ENCODE measurements at places on chromosomes 3 and 15.

DNA sequence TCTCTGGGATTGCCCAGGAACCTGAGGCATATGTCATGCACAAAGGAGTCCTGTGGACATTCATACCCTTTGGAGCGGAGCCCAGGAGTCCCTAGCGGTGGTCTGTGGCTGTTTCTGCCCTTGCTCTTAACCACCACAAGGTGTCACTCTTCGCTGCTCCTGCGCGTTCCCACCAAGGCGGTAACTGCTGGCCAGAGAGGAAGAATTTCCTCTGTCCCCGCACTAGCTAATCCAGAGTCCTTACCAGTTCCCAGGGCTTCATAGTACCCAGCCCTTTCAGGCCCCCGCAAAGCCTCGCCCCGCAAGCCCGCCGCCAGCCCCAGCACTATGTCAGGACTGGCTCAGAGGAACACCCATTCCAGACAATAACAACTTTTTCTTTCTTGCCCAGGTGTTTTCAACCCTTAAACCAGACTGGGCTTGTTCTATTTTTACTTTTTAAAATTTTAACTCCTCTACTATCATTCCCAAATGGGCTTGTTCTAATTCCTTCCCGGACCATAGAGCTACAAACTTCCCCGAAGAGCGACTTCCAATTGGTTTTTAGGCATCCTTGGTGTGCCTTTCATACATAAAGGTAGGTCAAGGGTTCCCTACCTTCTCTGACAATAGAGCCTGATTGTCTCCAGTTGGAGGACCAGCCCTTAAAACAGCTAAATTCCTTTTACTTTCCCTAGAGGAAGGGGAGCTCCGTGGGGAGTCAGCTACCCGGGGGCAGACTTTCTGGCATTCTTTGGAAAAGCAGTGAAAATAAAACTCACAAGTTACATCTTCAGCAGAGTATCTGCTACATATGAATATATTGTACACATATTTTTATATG is 31.8 kb upstream of the ZNF774 start:
- peak; percentile 92 for DNase-seq

DNA sequence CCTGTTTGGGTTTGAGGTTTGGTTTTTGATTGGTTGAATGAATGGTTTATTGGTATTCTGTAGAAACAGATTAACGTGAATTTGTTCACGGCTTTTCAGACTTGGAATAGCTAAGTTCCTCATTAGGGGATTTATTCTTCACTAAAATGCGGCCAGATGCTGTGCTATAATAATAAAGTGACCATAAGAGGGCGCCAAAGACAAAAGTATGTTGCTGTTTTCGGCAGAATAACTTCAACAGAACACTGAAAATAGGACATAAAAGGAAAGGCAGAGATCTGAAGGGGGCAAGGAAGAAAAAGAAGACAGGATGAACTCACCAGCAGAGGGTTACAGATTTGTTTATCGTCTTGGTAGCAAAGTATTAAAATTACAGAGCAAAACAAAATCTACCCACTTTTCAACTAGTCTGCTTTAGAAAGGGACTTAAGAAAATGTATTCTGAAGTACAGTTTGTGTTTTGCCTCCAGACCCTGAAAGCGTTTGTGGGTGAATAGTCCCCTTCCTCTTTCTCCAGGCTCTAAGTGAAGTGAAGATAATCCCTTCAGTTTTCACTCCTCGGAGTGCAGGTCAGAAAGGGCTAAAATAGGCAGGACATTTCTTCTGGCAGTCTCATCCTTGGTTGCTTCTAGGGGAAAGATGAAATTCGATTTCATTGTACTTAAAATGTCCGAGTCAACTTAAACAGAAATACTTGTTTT is 147.6 kb downstream of the IL20RB start:
- DNase-seq, result peak; percentile 29

DNA sequence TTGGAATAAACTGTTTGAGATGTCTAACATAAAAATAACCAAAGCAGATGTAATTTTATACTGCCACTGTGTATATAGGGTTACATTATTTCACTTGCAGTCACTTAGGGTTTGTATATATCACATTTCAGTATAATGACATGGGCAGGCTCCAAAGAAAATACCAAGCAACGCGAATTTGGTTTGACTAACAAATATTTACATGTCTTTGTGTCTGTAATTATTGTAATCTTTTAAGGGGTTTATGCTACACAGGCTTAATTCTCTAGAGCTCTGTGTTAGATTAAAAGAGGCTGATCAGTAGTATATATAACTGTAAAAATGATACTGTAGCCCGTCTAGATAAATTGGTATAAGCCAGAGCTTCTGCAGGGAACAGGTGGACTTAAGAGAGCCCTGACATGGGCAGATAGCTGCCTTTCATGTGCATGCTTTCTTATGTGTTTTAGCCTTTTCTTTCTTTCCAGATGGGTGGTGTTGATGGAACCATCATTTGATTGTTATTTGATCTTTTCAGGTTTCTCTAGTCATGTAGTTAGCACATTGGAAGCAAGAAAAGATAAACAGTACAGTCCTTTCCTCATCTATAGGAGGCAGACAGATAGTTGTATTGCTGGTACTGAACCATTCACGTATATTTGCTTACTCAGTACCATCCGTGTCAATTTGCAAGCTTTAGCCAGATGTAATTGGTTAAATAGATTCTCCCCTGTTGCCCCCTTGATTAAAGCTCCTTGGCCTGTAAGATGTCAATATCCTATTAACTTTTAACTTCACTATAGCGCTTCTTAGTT is 86.1 kb downstream of the GALK2 start:
- DNase-seq, result no peak

DNA sequence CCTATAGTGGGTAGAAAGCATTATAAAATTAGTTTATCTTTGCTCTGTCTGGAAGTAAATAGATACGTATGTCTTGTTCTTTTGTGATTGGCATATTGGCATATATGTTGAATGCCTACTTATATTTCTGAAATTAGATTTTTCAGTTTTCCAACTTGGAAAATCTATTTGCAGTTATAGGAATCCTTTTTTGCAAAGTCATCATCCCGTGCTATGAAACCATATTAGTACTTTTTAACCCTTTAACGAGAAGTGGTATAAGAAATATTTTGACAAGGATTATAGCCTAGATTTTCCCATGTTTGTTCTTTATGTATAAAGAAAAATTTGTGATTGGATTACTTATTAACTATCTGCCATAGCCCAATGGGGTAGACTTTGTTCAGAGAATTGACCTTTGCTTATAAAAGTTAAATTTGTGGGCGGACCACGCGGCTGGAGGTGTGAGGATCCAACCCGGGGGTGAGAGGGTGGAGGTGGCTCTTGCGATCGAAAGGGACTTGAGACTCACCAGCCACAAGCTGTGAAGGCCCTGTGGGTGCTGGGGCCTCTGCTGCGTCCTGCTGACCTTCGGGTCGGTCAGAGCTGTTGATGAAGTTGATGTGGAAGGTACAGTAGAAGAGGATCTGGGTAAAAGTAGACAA is 5.9 kb downstream of the LRRC28 start:
- no peak for DNase-seq

GRCh38 chr3:187183210-187183862 is 13.9 kb upstream of the RTP1 start:
- DNase-seq, result no peak

- DNase-seq, result peak; percentile 81
Measured at GRCh38 chr15:98800437-98801233, 152.3 kb downstream of the IGF1R start.

DNA sequence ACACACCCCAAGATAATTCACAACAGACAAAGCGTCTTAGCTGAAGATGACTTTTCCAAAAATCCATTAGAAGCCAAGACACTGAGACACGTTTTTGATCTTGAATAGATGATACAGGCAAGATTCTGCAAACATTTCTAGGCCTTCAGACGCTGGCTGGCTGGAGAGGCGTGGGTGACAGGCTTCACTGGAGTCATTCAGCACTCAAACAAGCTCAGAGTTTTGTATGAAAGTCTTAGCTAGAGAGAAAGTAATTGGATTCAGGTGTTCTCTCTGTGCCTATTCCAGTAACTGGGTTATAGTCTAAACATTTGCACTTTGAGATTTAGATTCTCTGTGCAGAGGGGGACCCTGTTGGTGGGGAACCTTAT is 147.7 kb upstream of the BHLHE40 start:
- no peak for DNase-seq

DNA sequence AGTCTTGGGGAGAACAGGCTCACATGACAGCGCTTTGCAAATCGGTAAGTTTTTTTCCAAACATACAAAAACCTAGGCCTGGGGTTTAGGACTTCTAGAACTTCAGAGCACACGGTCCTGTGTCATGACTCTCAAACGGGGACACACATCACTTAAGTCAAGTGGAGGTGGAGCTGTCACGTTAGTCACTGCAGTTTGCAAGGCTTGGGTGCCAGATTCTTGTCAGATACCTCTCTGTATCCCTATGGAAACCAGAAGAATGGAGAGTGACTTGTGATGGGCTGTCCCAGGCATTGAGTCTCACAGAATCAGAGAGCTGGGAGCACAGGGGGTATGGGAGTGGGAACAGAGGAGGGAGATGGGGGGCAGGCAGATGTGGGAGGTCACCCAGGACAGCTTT is 64.8 kb downstream of the DUT start:
- no peak for DNase-seq

DNA sequence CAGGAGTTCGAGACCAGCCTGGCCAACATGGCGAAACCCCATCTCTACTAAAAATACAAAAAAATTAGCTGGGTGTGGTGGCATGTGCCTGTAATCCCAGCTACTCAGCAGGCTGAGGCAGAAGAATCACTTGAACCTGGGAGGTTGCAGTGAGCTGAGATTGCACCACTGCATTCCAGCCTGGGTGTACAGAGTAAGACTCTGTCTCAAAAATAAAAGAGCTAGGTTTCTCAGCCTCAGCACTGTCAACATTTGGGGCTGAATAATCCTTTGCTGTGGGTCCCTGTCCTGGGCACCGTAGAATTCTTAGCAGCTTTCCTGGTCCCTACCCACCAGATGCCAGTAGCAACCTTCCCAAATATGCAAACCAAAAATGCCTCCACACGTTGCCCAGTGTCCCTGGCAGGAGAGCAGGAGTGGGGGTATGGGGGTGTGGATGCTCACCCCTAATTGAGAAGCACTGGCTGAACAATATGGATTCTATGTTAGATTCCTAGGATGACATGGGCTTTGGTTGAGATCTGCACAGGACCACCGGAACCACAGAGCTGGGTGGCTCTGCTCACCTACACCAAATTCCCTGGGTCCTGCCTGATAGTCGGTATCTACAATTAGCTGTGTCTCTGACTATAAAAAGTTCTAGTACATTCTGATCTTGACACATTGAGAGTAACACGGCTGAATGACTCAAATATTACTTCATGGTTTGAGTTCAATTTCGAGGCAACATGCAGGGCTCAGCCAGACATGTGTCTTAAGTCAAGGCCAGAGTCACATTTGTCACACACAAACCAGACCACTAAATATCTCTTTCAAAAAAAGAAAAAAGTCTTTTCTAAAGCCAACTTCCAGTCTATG is 577.0 kb upstream of the MDFIC2 start:
- DNase-seq, result no peak

GRCh38 chr3:156676768-156677479 is 2.5 kb downstream of the TIPARP start:
- DNase-seq, result no peak

DNA sequence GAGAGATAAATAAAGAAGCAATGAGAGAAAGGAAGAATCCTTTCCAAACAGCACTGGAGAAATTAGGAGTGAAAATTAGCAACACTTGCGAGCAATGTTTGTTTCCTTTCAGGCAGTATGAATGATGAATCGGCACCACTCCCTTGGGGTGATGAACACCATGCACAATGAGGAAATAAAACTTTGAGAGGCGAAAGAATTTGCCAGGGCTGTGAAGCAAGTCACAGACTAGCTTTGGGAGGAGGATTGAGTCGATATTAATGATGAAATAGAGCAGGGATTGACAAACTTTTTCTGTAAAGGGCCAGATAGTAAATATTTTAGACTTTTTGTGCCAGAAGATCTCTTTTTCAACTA is 237.7 kb downstream of the AGBL1 start:
- no peak for DNase-seq

- DNase-seq, result no peak
Measured at GRCh38 chr3:141063831-141064230, 12.7 kb downstream of the SPSB4 start.

DNA sequence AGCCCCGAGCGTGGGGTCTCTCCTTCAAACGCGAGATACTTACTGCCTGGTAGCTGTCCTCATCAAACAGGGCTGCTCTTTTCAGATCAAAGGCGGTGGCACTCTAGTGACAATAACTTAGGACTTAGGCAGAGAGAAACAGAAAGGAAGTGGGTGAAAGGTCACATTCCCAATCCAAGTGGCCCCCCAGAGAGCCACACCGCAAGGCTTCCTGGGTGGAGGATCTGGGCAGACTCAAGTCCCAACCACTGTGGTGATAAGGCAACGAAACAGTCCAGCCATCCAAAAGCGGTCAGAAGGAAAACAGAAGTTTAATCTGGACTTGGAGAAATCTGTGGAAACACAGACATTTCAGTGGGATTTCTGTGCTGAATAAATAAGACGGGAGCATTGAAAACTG is 227.2 kb downstream of the ADAMTS17 start:
- no peak for DNase-seq

- no peak for DNase-seq
Measured at GRCh38 chr3:179512378-179512777, 50.3 kb upstream of the ACTL6A start.

DNA sequence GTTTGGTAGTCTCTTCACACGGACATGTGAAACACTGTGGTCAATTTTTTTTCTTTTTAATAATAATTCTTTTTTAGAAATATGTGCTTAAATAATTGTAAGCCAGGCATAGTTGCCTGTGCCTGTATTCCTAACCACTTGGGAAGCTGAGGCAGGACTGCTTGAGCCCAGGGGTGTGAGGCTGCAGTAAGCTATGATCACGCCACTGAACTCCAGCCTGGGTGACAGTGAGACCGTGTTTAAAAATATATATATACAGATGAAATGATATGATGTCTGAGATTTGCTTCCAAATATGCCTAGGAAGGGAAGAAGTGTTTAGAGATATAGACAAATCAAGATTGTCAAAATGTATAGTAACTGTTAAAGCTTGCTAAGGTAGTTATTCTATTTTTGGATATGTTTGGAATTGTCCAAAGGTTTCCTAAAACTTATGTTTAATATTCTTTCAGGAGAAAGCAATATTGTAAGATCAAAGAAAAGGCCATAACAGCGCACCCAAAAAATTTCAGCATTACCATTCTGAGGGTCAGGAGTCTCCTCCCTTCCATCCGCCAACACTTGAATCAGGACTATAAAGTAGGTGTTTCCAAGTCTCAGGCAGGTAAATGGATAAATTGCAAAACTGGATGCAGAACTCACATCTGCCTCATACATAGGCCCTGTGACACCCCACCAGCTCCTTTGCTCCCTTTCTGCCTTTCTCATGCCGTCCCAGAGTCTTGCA is 532 bp upstream of the SELENOT start:
- no peak for DNase-seq

GRCh38 chr3:160473978-160474377 is 24.4 kb upstream of the TRIM59 start:
- DNase-seq, result no peak

DNA sequence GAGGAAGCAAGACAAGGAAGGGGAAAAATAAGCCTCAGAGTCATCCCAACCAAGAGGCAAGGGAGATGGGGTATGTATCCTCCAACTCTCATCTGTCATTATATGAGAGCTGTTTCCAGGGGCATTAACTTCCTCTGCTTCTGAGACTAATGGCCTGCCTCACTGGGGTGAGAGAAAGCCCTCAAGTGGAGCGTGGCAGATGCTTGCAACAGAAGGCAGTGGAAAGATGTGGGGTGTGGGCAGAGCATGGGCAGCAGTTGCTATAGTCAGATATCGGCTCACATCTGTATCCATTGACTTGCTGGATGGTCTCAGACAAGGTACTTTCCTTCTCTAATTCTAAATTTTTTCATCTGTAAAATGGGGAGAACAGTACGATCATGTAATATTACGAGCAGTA is 81.7 kb upstream of the PLCL2 start:
- no peak for DNase-seq

Measured in A549 (cell line).